ENCODE measurements at places on chromosomes 5 and 9.

GRCh38 chr5:165525271-165525670, 2019.9 kb downstream of the MAT2B start:
- DNase-seq = no peak

GRCh38 chr5:160036884-160037283, 27.9 kb downstream of the TTC1 start:
- DNase-seq = no peak

DNA sequence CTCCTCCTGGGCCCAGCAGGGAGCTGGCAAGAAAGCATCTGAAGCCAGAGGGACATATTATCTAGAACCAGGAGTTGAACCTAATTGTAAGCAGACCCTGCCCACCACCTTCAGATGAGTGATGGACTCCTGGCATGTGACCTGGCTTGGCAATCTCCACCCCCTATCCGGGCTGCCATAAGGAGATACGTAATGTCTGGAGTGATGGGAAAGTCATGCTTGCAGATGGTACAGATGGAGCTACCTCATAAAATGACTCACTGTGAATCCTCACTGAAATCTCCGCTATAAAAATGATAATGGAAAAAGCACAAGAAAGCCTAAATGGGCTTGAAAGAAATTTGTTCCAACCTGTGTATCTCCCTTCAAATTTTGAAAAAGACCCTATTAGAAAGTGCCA, 157.5 kb downstream of the DMRT2 start:
- no peak for DNase-seq

GRCh38 chr5:176489077-176489476, 40.9 kb downstream of the FAF2 start:
- DNase-seq = no peak

DNA sequence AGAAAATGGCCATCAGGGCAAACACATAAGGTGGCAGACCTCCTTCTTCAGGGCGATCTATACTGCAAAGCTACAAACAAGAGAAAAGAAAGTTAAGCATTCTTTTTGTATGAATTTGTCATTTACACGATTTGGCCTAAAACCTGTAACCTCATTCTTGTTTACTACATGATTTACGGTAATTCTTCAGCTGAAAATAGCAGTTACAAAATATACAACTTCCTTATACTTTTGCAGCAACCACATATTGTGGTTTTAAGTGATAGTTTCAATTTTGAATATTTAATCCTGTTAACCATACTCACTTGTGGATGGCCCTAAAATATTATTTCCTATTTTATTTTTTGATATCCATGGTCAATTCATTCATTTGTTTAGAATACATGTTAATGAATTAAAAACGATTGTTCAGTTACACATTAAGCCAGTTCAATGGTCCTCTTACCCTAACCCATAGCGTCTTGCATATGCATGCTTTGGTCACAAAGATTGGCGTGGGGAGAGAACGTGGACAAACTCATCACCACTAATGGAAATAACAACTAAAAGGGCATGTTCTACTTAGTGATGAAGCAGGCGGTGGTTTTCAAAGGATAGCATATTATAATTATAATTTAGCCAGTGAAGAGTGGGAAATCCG, 16.6 kb downstream of the TUT7 start:
- no peak for DNase-seq

DNA sequence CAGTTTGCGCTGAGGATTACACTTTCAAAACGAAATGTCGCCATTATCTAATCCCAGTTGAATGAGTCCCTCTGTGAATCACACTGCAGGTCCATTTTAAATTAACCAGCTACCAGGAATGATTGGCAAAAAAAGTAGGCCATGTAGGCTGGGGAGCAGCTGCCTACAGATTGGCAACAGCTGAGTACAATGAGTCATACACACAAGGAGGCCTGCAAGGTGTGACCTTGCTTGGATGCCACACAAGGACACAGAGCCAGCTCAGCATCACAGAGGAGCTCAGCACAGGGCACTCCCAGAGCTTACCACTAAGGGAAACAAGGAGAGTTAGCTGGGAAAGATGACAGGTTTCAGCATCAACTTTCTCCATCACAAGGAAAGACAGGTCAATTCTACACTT, 12.9 kb downstream of the HAVCR1 start:
- no peak for DNase-seq

DNA sequence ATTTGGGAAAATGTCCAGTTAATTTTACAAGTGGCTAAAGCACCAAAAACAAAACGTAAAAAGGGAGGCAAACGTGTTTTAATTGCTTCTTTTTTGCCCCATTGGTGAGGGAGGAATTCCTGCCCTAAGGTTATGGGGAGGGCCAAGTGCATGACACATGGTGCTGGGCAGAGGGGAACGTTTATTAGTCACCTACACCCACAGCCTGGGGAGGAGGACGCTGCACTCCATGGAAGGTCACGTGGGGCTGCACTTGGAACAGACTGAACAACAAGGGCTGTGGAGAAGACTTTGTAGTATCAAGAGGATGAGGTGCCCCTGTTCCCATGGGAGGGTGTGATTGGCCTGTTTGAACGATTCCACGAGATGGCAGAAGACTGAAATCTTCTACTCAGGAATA, 13.7 kb upstream of the ADAMTS16 start:
- no peak for DNase-seq

- DNase-seq = no peak
Measured at GRCh38 chr9:135218331-135219225, 131.1 kb downstream of the OLFM1 start.

DNA sequence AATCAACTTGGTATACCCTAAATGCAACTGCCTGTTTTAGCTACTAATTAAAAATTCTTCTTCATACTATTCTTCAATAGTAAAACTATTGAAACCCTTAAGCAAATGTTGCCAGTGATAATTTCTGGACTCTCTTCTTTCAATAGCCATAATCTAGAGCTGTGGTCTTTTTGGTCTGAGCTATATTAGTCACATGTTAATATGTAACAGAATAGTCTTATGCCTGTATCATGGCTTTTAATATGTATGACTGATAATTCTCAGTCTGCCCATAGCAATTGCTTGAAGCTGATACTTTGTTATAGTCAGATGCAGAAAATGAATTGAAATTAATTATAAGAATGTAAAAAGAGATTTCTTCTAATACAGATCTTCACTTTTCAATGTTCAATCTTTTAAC, 1871.9 kb upstream of the CDH6 start:
- DNase-seq = no peak

GRCh38 chr5:127428276-127428675, 89.2 kb upstream of the PRRC1 start:
- DNase-seq = no peak

DNA sequence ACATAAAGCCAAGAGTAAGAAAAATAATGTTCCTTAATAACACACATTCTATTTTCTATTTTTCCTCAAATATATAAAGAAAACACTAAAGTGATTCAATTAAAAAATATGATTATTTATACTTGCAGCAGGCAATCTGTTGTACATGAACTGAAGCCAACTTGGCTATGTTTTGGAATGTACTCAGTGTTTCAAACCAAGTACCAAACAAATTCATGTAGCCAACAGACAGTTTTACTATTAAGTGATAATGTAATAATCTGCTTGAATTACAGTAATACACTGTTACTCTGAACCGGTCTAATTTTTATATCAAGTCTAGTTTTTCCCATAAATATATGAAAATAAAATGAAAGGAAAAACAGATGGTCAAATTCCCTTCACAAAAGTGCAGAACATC, 58.0 kb downstream of the CEP120 start:
- DNase-seq = no peak

- no peak for DNase-seq
Measured at GRCh38 chr5:159341145-159341544, 10.9 kb upstream of the IL12B start.

DNA sequence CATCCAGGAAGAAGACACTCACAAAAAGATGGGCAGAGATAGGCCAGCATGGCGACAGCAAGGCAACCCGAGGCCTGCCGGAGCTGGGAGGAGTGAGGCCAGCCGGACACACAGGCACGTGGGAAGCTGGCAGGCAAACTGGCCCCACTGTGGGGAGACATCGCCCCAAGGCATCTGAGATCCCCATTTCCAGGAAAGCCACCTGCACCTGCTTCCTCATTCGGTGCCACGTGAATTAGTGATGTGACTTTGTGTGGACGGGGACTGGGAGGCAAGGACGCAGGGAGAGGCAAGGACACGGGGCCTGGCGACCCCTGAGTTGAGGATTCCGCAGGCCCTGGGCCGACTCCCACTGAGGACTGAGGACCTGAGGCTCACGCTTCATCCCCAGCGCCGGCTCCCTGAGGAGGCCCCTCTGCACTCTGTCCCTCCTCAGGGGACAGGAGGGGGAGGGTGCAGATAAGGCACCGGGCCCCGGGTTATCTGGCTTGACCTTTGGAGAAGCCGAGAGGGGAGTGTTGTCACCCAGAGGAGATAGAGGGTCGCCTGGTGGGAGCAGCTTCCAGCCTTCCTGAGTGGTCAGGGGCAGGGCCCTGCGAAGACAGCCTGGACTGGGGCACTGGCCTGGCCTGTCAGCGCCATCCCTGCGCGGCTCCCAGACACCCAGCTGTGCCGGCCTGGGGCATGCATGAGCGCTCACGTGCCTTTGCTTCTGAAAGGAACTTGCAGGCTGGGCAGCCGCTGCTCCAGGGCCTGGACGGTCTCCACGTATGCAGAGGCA, 39.7 kb downstream of the NDUFS6 start:
- no peak for DNase-seq

DNA sequence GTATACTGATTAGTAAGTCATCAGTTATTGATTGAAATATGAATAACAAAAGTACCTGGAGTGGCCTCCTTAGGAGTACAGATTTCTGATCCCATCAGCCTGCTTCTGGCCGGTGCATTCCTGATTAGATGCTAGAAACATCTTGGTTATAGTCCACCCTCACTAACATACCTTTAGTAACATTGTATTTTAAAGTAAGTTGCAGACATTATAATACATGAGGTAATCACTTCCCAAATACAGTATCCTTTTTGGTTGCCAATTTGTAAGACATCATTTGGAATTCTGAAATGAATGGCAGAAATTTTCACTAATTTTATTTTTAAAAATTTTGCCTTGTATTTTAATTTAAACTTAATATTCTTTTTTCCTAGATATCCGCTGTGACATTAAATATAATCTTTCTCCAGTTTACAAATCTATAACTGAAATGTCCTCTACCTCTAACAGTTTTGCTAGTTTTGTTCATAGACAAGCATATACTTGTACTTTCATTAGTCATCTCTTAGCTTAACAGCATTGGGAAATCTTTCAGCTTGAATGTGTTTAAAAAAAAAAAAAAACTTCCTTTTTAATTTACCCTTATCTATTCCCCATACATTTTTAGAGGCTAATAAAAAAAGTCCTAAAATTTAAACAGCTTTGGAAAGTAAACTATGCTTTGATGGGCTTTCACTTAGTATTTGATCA, 178.9 kb downstream of the XRCC4 start:
- no peak for DNase-seq

GRCh38 chr9:35844628-35845270, 15.7 kb downstream of the TMEM8B start:
- DNase-seq = no peak

DNA sequence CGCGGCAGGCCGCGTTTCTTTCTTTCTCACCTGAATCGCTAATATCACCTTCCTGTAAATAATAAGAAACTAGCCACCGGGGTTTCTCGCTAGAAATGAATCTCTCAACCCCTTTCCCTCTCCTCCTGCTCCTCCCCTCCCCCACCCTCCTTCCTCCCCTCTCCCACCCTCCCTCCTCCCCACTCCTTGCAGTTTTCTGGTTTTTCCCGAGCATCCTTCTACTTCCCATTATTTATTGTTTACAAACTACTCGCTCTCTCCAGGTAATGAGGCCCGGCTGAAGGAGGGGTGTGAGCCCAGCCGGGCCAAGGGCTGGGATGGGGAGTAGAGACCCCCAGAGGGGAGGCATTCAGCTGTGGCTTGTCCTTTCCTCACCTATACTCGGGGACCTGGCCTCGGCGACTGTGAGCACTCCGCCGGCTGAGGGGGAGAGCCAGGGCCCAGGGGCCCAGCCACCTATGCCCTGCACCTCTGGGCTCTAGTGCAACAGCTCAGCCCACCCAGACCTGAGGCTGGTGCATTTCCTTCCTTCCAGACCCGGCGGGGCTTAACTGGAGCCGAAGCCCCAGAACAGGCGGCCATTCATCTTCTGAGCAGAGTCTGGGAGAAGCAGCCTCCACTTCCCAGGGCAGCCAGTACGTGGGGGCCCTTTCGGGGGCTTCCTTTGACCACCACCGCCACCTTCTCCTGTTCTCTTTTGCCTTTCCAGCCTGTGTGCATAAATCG, 2.1 kb upstream of the IRX4 start:
- DNase-seq = no peak

- no peak for DNase-seq
Measured at GRCh38 chr5:121667292-121667691, 184.4 kb upstream of the FTMT start.

- DNase-seq = no peak
Measured at GRCh38 chr5:5340206-5340729, 82.2 kb upstream of the ICE1 start.

DNA sequence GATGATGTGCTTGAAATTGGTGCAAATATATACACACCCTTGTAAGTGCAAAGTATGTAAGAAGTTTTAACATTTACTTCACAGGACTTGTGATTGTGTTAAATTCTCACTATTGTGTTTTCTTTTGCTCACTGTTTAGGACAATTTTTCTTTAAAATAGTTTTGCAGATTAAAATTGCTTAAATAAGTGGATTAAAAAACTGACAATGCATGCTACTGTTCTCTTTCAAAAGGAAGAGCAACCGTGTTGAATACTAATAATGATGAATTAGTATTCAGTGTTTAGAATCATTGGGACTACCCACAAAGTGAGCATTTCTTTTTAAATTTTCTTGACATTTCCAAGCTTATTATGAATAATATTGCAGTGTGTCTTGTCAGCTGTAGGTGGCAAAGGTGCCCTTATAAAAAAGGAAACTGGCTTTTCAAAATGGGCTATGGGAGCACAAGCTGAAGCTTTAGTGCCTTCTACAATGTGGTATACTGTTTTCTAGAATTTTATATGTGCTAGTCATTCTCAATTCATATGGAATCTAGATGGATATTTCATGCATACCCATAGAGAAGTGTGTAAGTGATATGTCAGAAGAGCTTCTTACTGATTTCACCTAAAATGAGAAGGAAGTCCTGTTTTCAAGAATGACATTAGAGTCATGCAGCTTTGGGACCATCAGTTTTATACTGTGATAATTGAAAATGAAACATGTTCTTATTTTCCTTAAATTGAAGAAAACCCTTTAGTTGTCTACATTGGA, 35.4 kb downstream of the SREK1 start:
- no peak for DNase-seq

GRCh38 chr9:93259490-93260262, 75.7 kb downstream of the WNK2 start:
- no peak for DNase-seq

- DNase-seq = no peak
Measured at GRCh38 chr5:93299681-93300308, 281.2 kb downstream of the NR2F1-AS1 start.

- no peak for DNase-seq
Measured at GRCh38 chr5:76252437-76252836, 150.6 kb upstream of the IQGAP2 start.

GRCh38 chr5:29794141-29794787, 1399.2 kb upstream of the CDH6 start:
- no peak for DNase-seq

DNA sequence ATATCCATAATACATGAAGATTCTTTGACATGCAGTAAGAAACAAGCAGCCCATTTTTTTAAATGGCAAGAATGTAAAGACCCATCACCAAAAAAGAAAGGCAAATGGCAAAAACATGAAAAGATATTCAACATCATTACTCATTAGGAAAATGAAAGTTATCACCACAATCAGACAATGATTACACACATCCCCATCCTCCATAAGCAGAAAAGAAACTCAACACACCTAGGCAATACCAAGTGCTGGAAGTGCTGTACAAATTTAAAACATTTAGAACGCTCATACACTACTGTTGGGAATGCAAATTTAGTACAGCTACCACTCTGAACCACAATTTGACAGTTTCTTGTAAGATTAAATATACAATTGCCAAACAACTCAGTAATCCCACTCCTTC, 466.7 kb downstream of the ACTL7B start:
- no peak for DNase-seq
